MM.1S (cell line): ENCODE measurements at places on chromosomes 3 and 15.
A peak's percentile ranks its signal among the peaks of the same experiment; 100 is the strongest.

DNA sequence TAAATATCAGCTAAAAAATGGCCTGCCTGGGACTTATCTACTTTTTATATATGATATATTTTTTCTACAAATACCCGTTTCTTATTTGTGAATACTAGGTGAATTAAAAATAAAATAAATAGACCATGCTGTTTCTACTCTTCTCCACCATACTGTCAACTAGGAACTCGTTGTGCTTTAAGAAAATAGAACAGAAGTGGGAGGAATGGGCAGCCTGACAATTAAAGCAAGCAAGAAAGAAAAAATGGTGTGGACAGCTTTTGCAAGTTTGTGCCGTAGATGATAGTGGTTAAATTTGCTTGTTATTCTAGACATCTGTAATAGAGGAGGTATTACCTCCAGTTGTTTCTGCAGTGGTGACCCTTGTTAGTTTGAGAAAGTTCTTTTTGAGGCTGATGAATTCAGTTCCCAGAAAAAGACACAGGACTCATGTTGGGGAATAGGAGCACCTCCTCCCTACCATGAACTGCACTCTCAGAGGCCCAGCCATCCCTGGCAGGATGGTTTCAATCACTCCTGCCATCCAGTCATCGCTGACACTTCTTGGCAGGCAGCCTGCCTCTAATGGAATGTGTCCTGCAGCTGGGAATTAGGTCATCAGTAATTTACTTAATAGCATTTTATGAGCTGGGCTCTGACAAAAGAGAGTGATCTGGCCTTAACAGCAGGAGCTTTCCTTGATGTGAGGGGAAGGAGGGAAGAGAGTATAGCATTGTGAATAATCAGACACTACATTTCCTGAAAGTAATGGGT is 105.0 kb upstream of the GAP43 start:
- DNase-seq, result no peak
- no peak overlapping the region for H3K27ac ChIP-seq
- H3K4me1 ChIP-seq, result no peaks in the 10 kb centered on the region
- H3K27me3 ChIP-seq, result no peaks in the 10 kb centered on the region
- H3K36me3 ChIP-seq, result no peaks in the 10 kb centered on the region

GRCh38 chr3:112751564-112752512 is 94.8 kb downstream of the CD200R1L start:
- no peak overlapping the region for H3K4me3 ChIP-seq
- no peaks in the 10 kb centered on the region for H3K36me3 ChIP-seq
- no peak overlapping the region for H3K27ac ChIP-seq
- peaks cover 4% of the 10 kb centered on the region; the same call in 1 of the 2 replicates for H3K4me1 ChIP-seq
- no peaks in the 10 kb centered on the region for H3K27me3 ChIP-seq
- no peak for DNase-seq

DNA sequence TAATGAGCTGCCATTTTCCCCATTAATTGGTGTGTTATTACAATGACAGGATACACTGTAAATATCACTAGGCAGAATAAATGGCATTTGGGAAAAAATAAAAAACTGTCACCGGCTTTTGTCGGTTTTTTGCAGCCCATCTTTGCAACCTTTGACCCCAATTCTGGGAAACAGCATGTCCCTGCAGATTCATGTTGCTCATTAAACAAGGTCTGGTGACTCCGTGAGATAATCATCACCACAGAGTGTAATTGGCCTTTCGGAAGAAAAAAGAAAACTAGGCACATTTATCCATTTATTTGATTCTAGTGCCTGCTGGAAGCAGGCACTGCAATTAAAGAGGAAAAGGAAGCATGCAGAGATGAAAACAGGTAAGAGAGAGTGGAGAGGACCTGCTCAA is 64.5 kb downstream of the TRAT1 start:
- H3K36me3 ChIP-seq, result no peaks in the 10 kb centered on the region
- no peaks in the 10 kb centered on the region for H3K27me3 ChIP-seq
- no peak overlapping the region for H3K4me3 ChIP-seq

DNA sequence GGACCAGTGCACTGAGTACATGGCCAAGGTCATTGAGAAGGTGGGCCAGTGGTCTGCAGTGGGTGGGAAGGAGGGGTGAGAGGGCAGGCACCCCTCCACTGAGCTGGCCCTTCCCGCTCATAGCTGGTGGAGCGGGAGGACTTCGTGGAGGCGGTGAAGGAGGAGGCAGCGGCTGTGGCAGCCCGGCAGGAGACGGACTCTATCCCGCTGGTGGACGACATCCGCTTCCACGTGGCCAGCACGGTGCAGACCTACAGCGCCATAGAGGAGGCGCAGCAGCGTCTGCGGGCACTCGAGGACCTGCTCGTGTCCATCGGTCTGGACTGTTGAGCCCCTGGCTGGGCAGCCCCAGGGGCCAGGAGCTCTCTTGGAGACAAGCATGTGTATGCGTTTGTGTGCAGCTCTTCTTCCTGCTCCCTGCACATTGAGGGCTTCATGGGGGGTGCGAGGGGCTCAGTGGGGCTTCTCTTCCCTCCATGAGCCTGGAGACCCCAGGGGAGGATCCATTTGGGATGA is 7.5 kb downstream of the ABTB1 start:
- no peaks in the 10 kb centered on the region for H3K36me3 ChIP-seq
- H3K27ac ChIP-seq, result no peak overlapping the region
- no peaks in the 10 kb centered on the region for H3K27me3 ChIP-seq
- no peak for DNase-seq
- no peak overlapping the region for H3K4me3 ChIP-seq
- H3K4me1 ChIP-seq, result no peaks in the 10 kb centered on the region

DNA sequence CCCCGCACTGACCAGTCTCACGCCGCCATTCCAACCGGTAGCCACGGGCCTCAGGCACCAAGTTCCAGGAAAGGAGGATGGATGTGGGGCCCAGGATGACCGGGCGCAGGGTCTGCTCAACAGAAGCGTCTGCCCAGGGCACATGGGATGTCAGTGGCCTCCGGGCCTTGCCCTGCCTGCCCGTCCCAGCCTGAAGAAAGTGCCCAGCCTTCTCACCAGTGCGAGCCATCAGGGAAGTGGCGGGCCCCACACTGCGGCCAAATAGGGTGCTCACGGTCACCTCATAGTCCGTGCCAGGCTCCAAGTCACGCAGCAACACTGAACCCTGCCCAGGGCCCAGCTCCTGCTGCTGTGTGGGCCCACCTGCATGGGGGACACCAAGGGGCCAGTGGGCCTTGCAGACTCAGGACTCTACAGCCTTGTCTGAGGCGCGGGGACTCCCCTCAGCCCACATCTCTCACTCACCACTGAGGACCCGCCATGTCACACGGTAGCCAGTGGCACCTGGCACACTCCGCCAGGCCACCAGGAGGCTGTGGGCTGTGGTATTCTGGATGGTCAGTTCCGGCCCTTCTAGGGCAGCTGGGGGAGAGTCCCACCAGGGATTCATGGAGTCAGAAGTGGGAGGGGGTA is 3.1 kb downstream of the COL7A1 start:
- H3K36me3 ChIP-seq, result no peaks in the 10 kb centered on the region
- H3K4me3 ChIP-seq, result no peak overlapping the region
- no peak for DNase-seq
- H3K4me1 ChIP-seq, result no peaks in the 10 kb centered on the region
- H3K27me3 ChIP-seq, result peaks cover 73% of the 10 kb centered on the region

GRCh38 chr3:105676621-105677300 is 192.1 kb downstream of the CBLB start:
- H3K27me3 ChIP-seq, result no peaks in the 10 kb centered on the region
- DNase-seq, result no peak
- H3K4me1 ChIP-seq, result no peaks in the 10 kb centered on the region
- H3K4me3 ChIP-seq, result no peak overlapping the region

DNA sequence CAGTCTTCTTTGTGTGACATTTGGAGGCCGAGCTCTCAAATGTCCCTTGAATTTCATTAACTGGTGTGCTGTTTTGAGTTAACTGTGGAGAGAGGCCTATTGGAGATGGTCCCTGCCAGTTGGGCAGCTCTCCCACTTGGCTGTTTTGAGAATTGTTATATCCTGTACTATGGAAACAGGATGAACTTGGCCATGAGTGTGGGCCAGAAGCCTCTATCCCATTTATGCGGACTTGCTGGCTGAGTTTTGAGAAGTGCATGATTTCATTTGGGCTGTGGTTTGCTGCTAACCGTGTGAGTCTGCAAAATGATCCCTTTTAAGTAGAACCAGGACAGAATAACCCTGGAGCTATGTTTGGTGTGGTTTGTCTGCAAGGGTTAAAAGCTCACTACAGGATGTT is 366.0 kb downstream of the PTPRG start:
- H3K4me1 ChIP-seq, result no peaks in the 10 kb centered on the region
- H3K27ac ChIP-seq, result no peak overlapping the region
- H3K4me3 ChIP-seq, result no peak overlapping the region
- no peaks in the 10 kb centered on the region for H3K27me3 ChIP-seq
- DNase-seq, result no peak

DNA sequence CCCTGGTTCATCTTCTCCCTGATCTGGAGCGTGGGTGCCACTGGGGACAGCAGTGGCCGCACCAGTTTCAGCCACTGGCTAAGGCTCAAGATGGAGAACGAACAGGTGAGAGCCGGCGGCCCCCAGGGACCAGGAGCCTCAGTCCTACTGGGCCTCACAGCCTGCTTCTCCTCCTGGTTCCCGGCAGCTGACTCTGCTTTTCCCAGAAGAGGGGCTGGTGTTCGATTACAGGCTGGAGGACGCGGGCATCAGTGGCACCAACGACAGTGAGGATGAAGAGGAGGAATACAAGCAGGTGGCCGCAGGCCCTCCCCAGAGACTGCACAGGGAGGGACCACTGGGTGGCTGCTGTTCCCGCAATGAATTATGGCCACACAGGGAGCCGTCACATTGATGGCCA is 54.4 kb downstream of the DNAH1 start:
- no peak overlapping the region for H3K4me3 ChIP-seq
- no peaks in the 10 kb centered on the region for H3K27me3 ChIP-seq
- H3K27ac ChIP-seq, result no peak overlapping the region
- H3K36me3 ChIP-seq, result no peaks in the 10 kb centered on the region
- DNase-seq, result no peak

GRCh38 chr3:113575206-113575605 is 42.9 kb downstream of the SIDT1 start:
- H3K27ac ChIP-seq, result no peak overlapping the region
- H3K4me1 ChIP-seq, result 0 out of 2 replicates have a peak, but pooled peaks cover 4% of the 10 kb centered on the region
- H3K36me3 ChIP-seq, result no peaks in the 10 kb centered on the region
- H3K27me3 ChIP-seq, result no peaks in the 10 kb centered on the region

DNA sequence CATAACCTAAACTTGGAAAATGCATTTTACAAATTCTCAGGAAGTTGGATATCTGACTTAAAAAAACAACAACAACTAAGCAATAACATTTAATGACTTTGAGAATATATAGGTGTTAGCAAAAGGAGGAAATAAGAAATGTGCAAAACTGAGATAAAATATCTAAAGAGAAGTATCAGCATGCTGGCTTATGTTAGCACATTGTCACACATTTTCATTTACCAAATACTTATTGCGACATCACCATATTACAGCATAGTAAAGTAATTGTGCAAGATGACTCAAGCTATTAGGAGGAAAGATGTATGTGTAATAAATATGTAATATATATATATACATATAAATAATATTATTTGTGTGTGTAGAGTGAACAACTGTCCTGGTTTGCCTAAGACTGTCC is 9.2 kb downstream of the PTX3 start:
- no peak overlapping the region for H3K27ac ChIP-seq
- H3K27me3 ChIP-seq, result no peaks in the 10 kb centered on the region
- H3K36me3 ChIP-seq, result no peaks in the 10 kb centered on the region
- H3K4me3 ChIP-seq, result no peak overlapping the region
- H3K4me1 ChIP-seq, result no peaks in the 10 kb centered on the region

- DNase-seq, result peak; percentile 53
- no peaks in the 10 kb centered on the region for H3K36me3 ChIP-seq
- H3K4me1 ChIP-seq, result peaks cover 15% of the 10 kb centered on the region
- peak overlapping the region; percentile 6; the same call in 1 of the 2 replicates for H3K4me3 ChIP-seq
- no peak overlapping the region; the same call in 1 of the 2 replicates for H3K27ac ChIP-seq
- no peaks in the 10 kb centered on the region for H3K27me3 ChIP-seq
Observed at GRCh38 chr15:91422797-91423196, 322.7 kb downstream of the SV2B start.

GRCh38 chr3:142802891-142803290 is 79.1 kb downstream of the TRPC1 start:
- H3K4me1 ChIP-seq, result no peaks in the 10 kb centered on the region
- no peak for DNase-seq
- no peak overlapping the region for H3K27ac ChIP-seq
- H3K27me3 ChIP-seq, result no peaks in the 10 kb centered on the region

GRCh38 chr15:31905054-31905453 is 125.3 kb upstream of the CHRNA7 start:
- no peak overlapping the region for H3K4me3 ChIP-seq
- no peaks in the 10 kb centered on the region for H3K4me1 ChIP-seq
- DNase-seq, result no peak
- no peaks in the 10 kb centered on the region for H3K36me3 ChIP-seq
- no peak overlapping the region for H3K27ac ChIP-seq
- no peaks in the 10 kb centered on the region for H3K27me3 ChIP-seq

- H3K36me3 ChIP-seq, result no peaks in the 10 kb centered on the region
- no peaks in the 10 kb centered on the region for H3K27me3 ChIP-seq
Observed at GRCh38 chr15:39299486-39300267, 281.2 kb upstream of the THBS1 start.

GRCh38 chr3:16329036-16329825 is 64.2 kb downstream of the OXNAD1 start:
- no peak for DNase-seq
- no peaks in the 10 kb centered on the region for H3K4me1 ChIP-seq
- no peak overlapping the region for H3K4me3 ChIP-seq
- H3K27ac ChIP-seq, result no peak overlapping the region

GRCh38 chr3:46884929-46885328 is 7.4 kb downstream of the PTH1R start:
- no peak for DNase-seq
- peaks cover 74% of the 10 kb centered on the region for H3K27me3 ChIP-seq
- H3K27ac ChIP-seq, result no peak overlapping the region
- no peak overlapping the region for H3K4me3 ChIP-seq
- H3K36me3 ChIP-seq, result no peaks in the 10 kb centered on the region

DNA sequence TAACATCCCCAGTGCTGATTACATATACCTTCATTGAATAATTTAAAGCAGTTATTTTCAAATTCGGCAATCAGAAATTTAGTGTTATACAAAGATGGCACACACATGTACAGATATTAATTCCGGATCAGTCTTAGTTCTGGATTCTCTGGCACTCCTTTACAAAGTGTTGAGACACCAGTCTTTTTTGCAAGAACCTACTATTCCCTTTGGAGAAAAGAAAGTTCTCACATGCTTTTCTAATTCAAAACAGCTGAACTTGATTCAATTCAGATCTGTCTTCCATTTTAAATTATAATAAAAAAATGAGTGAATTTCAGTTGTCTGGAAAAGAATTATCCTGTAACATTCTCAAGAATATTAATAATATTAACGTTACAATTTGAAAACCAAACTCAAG is 20.4 kb downstream of the CCDC191 start:
- H3K27ac ChIP-seq, result no peak overlapping the region
- H3K36me3 ChIP-seq, result no peaks in the 10 kb centered on the region
- no peak overlapping the region for H3K4me3 ChIP-seq
- H3K4me1 ChIP-seq, result no peaks in the 10 kb centered on the region
